Central memory CD4-positive, alpha-beta T cell (primary cell): ENCODE measurements at places on chromosomes 12 and 14.

GRCh38 chr12:1836854-1837421, 16.6 kb downstream of the LRTM2 start:
- no peak for DNase-seq

DNA sequence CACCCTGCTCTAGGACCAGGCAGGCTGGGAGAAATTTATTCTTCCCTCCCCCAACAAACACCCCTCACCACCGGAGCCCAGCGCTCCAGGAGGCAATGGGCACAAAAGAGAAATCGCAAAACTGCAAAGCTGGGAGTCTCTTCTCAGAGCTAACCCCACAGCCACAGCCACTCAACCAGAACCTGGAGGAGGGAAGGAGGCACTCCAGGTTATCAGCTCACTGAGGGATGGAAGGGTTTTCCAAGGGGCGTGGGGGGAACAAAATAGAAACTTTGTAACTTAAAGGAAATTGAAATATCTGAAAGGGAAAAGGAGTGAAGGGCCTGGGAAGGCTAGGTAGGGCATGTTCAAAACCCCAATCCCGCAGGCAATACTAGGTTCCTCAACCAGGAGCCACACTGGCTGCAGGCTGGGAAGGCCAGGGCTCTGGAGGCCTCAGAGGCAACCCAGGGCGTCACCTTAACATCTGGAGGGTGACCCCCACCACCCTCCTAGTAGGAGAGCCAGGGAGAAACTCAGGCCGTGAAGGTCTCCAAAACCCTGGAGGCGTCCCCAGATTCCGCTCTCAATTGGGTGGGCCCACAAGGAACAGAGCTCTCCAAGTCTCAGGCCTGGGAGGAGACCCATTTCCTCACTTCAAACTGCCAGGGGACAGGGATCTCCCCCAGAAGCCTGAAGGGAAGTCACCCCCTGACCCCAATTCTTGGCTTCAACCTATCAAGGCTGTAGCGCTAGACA, 3.2 kb downstream of the KDM2B start:
- no peak for DNase-seq

DNA sequence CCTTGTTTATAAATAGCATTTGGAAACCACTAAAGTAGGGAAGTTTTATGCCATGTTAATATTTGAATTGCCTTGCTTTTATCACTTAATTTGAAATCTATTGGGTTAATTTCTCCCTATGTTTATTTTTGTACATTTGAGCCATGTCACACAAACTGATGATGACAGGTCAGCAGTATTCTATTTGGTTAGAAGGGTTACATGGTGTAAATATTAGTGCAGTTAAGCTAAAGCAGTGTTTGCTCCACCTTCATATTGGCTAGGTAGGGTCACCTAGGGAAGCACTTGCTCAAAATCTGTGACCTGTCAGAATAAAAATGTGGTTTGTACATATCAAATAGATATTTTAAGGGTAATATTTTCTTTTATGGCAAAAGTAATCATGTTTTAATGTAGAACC, 4.4 kb downstream of the RAN start:
- no peak for DNase-seq

GRCh38 chr14:39704594-39704993, 272.4 kb upstream of the FBXO33 start:
- DNase-seq, result no peak

GRCh38 chr14:57486767-57487379, 6.8 kb downstream of the CCDC198 start:
- DNase-seq, result no peak

DNA sequence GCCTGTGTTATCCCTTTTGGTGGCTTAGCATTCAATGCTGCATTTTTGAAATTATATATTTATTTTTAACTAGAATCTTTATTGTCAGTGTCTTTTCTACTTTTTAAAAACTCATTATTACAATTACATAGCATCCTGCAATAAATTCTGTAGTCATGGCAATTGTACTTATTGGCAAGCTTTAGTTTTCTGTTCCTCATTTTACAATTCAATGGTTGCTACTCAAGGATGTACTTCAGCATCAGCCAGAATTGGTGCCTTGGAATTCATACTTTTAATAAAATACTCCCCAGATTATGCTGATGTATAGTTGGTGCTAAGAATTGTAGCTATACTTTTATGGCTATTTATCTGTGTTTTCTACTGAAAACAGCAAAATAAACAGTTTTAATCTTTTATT, 1756.8 kb upstream of the SEL1L start:
- DNase-seq, result no peak

DNA sequence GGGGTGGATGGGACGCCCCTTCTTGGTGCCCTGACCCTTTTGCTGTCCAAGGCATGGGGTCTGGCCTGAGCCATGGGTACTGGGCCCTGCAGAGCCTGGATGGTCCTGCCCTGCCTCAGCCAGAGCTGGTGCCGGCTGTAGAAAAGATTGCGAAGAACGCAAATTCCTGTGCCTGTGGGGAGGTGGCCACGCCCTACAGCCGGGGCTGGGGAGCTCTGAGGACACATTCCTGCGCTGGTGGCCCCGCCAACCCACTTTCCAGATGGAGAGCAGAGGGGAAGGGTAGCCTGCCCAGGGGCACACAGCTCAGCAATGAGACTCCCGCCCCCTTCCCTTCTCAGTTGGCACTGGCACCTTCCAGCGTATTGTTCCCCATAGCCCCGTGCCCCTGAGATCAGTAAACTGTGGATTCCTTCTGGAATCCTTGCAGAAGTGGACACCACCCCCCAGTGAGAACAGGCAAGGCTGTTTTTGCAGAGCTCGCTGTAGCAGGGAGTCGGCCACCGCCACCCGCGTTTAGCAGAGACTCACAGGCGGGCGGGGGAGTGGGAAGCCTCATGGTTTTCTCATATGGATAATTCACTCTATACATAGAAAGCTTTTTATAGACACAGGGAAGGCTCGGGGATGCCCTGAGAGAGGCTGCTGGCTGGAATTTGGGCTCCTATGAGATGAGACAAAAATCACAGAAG, 8.6 kb downstream of the INF2 start:
- DNase-seq, result no peak

GRCh38 chr12:39105111-39105510, 199.7 kb upstream of the CPNE8 start:
- DNase-seq, result no peak

DNA sequence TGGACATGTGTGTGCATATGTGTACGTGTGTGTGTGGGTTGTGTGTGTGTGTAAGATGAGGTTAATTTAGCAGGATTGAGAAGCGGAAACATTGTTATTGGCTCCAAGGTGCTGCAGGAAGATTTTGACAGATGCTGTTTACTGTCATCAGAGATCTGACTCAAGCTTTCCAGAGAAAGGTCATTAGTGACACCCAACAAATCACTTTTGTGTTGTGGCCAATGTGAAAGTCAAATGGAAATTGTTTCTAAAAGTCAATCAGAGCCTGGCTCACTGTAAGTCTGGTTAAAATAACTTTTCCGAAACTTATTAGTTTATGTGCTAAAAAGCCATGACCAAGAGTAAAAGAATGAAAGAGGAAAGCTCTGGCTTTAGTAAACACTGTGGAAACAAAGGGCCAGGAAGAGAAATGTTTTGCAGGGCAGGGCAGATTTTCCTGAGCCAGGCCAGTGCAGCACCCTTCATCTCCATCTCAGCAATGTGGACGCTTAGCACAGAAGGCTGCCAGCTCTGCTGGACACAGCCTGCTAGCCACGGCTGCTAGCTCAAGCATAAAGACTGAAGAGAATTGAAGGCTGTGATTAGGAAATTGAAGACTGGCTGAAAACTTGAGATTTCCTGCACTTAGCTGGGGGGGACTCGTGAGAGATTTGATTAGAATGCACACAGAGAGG, 235.8 kb downstream of the NEDD1 start:
- no peak for DNase-seq
